ENCODE measurements at places on chromosomes 2 and 18.

GRCh38 chr2:72026819-72027425 lies 120.7 kb downstream of the CYP26B1 start:
- peak; percentile 24 for DNase-seq

DNA sequence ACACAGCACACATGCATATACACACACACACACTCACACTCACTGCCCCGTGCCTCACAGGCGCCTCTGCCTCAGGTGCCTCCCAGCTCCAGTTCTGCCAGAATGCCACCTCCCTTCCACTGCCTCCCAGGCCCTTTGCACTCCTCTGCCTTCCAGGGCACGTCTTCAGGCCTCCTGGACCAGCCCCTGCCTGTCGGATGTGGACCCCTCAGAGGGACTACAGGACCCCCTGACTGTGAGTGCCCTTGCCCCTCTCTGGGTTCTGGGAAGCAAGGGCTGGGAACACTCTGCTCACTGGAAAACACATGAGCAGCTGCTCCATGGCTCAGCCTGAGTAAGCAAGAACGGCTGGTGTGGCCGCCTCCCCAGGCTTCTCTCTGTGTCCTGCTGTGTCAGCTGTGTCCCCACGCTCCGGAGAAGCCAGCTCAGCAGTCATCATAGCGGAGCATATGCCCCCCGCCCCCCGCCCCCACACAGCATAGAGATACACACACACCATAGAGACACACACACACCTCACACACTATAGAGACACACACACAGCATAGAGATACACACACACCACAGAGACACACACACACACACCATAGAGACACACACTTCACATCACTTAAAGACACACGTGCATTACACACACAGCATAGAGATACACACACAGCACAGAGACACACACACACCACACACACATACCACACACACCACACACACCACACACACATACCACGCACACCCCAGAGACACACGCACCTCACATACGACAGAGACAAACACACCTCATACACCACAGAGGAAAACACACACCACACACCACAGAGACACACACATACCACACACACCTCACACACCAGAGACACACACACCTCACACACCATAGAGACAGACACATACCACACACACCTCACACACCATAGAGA lies 271.3 kb downstream of the CYRIA start:
- no peak for DNase-seq

GRCh38 chr2:16250466-16250865 lies 310.1 kb downstream of the MYCN start:
- no peak for DNase-seq

DNA sequence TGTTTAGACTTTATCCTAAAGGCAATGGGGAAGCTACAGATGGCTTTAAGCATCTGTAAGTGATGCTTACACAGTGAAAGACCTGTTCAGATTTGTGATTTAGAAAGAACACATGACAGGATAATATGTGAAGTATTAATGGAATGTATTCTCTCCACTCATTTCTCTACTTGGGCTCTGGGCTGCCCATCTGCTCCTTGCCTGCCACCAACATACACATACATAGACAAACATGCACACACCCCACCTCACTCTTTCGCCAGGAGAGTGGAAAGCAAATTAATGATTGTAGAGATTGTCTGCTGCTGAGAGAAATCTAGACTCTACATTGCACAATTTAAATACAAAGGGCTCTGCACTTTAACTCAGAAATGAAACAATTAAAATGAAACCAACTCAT lies 61.0 kb upstream of the NFE2L2 start:
- DNase-seq, result no peak

DNA sequence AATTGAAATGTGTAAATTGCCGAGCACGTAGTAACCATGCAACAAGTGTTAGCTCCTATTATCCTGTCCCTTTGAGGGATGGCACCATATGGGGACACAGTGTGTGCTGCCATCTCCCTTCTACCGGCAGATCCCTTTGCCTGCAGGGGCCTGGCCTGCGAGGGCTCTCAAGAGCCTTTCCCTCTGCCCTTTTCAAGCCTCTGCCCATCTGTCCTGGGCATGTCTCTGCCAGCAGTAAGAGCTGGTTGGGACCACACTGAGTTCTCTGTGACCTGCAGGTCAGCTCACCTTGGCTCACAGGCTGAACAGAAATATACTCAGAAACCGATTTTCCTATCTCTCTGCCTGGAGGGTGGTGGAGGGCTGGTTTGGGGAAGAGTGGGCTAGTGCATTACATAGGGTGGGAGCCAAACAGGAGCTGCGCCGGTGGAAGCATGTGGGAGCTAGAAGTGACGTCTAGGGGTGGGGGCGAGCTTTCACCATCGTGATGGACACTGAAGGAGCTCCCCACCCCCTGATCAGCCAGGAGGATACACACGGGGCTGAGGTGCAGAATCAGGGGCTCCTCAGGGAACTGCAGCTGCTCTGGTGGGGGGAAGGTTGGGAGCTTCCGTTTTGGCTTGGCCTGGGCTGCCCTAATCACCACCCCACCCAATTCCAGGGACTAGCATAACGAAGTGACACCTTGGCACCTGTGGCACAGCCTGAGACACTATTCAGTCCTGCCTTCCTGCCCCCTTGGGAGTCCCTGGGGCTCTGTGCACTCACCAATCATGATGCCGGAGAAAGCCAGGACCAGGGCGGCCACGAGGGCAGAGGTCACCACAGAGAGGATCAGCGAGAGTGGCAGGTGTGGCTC lies 109.7 kb downstream of the CLIP4 start:
- DNase-seq, result no peak

GRCh38 chr18:8454136-8454535 lies 155.1 kb upstream of the RAB12 start:
- DNase-seq, result no peak

GRCh38 chr2:5677133-5677532 lies 15.1 kb upstream of the SOX11 start:
- no peak for DNase-seq

GRCh38 chr2:202911203-202911511 lies 316 bp downstream of the WDR12 start:
- no peak for DNase-seq

DNA sequence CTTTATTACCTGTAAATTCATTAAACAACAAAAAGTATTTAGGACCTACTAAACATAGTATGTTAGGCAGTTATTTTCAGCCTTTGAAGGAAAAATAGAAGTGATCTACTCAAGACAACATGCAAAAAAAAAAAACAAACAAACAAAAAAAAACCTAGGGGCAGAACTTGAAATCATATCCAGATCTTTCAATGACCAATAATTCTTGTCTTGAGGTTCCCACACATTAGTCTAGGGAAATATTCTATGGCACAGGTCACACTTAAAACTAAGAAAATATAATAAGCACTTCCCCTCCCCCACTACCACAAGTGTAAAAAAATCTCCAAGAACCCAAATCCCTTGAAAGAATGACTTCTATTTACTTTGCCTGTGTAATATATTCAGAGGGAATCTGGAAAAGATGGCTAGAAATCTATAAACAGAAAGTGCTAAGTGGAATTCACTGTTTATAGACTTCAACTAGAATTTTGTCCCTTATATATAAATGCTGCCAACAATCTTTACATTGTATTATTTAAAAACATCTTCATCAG lies 3.5 kb downstream of the PELI1 start:
- DNase-seq, result no peak

DNA sequence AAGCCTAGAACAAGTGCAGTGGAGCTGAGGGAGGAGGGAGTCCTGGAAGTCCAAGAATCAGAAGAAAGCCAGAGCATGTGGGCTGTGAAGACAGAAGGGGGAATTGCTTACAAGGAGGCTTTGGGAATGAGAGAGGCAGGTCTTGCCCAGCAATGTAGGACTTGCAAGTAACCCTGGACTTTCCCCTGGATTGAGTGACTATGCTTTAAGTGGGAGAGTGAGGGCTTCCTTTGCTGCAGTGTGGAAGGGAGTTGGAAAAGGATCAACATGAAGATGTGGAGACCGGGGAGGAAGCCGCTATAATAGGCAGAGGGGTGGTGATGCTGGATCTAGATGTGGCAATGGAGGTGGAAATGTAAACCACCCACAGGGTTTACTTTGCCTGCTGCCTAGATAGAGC lies 13.8 kb upstream of the SCYGR1 start:
- no peak for DNase-seq

DNA sequence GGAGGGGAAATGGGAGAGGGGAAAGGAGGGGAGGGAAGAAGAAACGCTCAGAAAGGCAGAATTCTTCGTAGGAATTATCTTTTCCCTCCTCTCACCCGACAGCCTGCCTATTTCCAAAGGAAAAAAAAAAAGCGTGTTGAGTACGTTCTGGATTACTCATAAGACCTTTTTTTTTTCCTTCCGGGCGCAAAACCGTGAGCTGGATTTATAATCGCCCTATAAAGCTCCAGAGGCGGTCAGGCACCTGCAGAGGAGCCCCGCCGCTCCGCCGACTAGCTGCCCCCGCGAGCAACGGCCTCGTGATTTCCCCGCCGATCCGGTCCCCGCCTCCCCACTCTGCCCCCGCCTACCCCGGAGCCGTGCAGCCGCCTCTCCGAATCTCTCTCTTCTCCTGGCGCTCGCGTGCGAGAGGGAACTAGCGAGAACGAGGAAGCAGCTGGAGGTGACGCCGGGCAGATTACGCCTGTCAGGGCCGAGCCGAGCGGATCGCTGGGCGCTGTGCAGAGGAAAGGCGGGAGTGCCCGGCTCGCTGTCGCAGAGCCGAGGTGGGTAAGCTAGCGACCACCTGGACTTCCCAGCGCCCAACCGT lies at the start of gene GAD1:
Gene GAD1, plus strand, starts transcription at position 384 of the 589 bp plus-strand sequence. CDS start 1,705 bp downstream, outside the sequence.
- DNase-seq, result no peak

DNA sequence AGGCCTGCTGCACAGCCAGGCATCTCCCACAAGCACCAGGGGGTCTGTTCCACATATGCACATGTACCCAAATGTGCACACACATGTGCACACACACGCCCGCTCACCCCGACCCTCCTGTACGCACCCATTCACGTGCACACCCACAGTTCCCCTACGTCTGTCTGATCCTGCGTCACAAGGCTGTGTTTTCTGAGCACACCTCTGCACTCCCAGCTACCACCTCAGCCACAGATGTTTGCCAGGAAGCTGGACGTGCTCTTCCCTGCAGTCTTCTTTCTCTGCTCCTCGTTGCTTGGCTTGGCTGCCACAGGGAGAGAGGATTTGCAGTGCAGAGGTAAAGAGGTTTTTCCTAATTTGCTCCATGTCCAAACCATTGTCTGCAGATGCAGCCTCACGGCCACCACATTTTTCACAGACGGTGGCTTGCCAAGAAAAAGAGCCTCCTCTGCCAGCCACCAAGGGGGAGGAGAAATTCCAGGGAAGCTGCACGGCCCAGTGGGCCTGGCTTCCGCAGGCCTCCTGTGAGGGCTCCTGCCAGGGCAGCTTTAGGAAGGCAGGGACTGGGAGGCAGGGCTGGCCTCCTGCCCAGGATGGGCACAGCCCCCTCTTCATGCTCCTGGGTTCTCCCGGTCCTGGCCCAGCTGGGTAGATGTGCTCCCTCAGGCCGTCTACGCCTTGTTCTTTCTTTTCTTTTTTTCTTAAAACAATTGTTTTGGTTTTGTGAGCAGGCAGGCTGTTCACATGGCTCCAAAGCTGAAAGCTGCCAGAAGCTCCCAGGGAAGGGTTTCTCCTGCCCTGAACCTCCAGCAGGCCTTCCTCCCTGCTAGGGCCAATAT lies 29.3 kb upstream of the HS6ST1 start:
- DNase-seq, result peak; percentile 85

DNA sequence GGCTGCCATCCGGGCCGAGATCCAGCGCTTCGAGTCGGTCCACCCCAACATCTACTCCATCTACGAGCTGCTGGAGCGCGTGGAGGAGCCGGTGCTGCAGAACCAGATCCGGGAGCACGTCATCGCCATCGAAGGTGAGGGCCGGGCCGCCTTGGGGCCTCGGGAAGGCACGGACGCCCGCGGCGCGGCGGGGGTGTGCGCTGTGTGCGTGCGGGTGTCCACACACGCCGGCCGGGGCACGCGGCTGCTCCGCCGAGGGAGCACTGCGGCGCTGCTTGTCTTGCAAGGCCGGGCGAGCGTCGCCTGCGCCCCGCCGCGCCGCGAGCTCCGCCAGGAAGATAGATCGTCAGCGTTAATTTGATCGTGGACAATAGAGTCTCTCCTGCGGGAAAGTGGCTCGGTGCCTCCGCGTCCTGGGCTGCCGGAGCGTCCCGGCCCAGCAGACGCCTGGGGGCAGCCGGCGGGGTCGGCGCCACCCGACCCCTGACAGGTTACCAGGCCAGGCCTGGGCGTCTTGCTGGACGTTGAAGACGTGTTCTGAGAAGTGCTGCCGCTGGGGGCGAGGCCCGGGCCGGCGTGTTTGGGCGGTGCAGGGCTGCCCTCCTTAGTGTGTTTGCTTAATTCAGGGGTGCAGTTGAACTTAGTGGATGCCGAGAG lies 1.0 kb downstream of the AGAP1 start:
- DNase-seq, result no peak

- DNase-seq, result no peak
Observed at GRCh38 chr2:227363756-227364155, 15.3 kb downstream of the TM4SF20 start.

- no peak for DNase-seq
Observed at GRCh38 chr2:49111006-49111405, 43.3 kb downstream of the FSHR start.

DNA sequence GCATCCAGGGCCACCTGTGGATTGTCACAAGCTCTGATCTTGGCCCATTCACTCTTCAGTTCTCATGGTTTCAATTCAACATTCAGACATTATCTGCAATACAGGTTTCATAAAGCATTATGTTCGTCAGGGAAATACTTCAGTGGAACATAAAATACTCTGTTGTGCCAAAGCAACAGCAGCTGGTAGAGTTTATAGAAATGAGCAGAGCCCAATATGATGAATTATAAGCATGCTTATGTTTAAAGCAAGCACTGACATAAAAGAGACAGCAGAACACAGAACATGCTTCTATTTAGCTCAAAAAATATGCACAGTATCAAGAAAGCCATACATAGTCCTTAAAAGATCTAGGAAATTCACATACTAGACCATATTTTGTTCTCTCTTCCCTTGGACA lies 71.3 kb downstream of the PDK1 start:
- DNase-seq, result no peak

GRCh38 chr2:133641942-133642725 lies 73.9 kb upstream of the NCKAP5 start:
- no peak for DNase-seq

DNA sequence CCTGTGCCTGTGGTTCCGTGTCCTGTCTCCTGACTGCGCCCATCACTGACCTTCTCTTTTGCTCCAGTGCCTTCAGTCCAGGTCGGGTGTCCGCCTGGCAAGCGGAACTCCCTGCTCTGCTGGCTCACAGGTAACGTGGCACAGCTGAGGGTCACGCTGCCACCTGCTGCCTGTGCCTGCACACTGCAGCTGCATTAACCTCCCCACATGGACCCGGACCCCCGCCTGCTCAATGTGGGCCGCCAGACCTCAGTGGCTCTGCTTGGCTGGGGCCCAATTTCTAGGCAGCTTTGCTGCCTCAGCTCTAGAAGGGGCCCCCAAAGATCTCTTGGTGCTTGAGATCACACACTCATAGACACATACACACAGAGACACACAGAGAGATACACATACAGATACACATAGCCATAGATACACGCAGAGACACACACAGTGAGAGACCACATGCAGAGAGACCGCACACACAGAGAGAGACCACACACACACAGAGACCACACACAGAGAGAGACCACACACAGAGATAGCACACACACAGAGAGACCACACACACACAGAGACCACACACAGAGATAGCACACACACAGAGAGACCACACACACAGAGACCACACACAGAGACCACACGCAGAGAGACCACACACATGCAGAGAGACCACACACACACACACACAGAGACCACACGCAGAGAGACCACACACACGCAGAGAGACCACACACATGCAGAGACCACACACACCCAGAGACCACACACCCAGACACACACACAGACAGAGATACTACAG lies 14.9 kb upstream of the CNNM3 start:
- no peak for DNase-seq

GRCh38 chr18:53486296-53486695 lies 738.2 kb downstream of the MBD2 start:
- no peak for DNase-seq

All from coronary artery (tissue), 2 donors.